ENCODE measurements at places on chromosomes 3 and 15. TPM values are rescaled to one million over a fixed set of nuclear protein-coding genes. Genes with fewer than 3 reads are reported as not detected.

DNA sequence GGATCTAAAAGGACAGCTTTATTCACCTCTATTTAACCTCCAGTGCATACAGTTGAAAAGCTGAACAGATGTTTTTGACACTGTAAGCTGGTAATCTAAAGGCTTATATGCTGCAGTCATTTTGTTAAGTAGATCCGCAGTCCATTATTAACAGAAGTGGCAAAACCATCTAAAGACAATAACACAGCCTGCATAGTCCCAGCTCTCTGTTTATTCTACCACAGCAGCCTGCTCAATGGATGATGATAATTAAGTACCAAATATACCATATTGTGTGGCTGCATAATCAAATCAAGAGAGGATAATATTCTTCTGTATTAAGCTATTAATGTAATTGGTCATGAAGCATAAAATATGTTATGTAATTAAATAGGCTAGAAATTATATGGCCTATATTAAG is 207.1 kb downstream of the MEIS2 start:
- no peak for DNase-seq

GRCh38 chr3:147141516-147142288 is 264.6 kb downstream of the ZIC4 start:
- no peak for DNase-seq

DNA sequence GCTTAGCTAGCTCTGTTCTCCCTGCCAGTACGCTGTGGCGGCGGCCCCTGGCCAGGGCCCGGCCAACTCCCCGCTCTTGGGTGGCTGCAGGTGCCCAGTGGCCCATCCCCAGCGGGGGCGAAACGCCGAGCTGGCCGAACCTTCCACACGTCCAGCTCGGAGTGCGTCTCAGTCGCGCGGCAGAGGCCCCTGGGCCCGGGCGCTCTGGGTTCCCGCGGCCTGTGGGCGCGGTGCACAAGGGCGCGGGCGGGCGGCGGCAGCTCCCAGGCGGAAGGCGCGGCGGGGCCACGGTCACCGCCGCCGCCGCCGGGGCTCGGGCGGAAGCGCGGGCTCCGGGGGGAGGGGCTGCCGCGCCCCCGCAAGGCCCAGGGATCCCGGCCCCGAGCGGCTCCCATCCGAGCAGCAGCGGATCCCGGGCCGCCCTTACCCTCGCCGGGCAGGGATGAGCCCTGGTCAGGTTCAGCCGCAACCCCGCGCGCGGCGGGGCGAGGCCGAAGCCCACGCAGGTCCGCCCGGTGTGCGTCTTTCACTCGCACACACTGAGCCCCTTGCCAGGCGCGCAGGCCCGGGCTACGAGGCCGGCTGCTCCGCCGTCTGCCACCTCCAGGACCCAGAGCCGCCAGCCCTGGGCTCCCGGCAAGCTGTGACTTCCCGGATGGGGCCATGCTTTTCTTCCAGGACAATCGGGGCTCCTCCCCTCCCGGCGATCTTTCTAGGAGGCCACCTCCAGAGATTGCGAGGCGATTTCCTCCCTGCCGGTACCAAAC is 54.2 kb downstream of the CCDC54 start:
- peak; percentile 82 for DNase-seq

DNA sequence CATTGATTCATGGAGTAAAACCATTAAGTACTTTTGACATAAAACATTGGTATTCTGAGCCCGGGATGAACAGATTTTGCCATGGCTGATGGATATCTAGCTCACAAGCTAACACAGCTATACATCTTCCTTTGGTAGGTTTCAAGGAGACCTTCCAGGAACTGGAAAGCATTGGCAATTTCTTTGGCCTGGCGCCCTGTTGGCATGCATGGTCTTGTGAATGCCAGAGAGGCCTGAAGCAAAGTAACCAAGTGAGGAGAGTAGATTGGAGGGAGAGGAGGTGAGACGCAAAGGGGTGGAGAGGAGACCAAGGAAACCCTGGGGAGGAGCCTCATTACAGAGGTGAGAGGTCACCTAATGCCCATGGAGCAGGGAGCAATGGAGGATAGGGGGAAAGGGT is 67.2 kb downstream of the SQOR start:
- DNase-seq = no peak

- DNase-seq = no peak
Observed at GRCh38 chr3:61919371-61919770, 358.0 kb downstream of the PTPRG start.

DNA sequence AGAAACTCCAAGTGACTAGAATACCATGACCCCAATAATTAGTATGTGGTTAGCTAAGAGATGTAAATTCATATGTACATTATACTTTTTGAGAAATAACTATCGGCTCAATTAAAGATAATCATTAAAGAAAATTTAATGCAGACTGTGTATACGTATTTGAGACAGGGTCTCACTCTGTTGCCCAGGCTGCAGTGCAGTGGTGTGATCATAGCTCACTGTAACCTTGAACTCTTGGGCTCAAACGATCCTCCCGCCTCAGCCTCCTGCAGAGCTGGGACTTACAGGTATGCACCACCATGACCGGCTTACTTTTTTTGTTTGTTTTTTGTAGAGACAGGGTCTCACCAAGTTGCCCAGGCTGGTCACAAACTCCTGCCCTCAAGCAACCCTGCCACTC is 8.7 kb upstream of the CSTA start:
- no peak for DNase-seq

GRCh38 chr3:194995922-194996321 is 275.0 kb downstream of the XXYLT1 start:
- no peak for DNase-seq

DNA sequence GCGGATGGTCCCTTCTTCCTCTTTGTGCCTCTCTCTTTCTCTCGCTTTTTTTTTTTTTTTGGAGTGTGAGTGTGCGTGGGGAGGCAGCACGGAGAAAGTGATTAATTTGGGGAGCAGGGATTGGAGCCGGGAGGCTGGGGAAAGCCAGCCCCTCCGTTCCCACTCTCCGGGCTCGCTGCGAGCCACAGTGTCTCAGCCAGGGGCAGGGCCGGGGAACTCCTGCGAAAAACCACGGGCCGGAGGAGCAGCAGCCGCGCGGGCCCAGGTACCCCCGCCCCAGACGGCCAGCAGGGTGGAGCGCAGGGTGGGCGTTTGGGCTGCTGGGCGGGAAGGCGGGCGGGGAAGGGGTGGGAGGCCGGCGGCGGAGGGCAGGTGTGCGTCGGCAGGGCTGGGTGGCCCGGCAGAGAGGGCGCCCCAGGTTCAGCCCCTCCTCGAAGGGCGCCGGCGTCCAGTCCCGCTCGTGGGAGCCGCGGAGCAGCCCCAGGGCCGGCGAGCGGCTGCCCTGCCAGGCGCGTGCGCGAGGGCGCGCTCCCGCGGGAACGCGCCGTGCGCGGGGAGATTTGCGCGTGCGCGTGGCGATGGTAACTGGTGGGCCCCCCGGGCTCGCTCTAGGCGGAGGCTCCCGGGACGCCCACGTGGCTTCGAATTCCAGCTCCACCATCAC is 1.4 kb downstream of the CHL1 start:
- DNase-seq = peak; percentile 38

DNA sequence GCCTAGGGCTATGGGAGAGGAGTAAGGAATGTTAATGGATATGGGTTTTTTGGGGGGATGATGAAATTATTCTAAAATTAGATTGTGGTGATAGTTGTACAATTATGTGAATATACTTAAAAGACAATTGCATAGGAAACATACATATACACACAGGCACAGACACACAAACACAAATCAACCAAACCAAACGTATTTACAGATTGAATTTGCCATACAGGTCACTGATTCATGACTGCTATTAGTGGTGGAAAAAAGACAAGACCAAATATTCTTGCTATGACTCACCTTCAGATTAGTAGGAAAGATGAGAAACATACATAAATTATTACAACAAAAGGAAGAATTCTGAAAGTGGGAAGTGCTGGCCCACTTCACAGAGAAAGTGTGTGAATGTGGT is 85.3 kb downstream of the C3orf38 start:
- DNase-seq = no peak

DNA sequence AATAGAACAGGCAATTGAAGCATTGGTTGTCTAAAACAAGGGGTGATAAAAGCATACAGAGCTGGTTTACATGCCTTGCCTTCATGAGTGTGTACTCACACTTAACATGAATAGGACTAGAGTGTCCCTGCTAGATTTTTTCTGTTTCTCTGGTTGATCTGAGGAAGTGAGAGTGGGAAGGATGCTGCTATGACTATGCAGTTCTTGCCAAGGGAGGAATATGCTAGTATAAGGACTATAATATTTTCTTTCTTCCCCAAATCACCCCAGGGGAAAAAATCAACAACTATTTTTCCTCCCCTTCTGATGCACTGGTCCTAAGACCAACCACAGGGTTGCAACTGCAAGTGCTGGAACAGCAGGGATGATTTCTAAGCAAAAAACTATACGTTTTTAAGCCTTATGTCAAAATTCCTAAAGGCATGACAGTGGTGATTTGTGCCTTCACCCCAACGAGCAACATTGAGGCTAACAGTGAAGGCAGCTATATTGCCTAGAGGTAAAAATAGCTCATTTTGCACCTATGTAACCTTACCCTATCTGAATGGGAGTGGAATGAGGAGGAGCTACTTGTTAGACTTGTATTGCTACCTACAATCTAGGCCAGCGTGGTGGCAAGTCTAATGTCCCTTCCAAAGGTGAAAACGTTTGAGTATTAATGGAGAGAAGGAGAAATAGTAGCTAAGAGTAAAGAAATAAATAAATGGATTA is 33.5 kb upstream of the USP8 start:
- no peak for DNase-seq

GRCh38 chr3:20861454-20861853 is 675.4 kb upstream of the SGO1 start:
- DNase-seq = no peak

GRCh38 chr3:141448606-141449220 is 38.1 kb upstream of the RASA2 start:
- no peak for DNase-seq

- DNase-seq = no peak
Observed at GRCh38 chr15:45387380-45388007, 9.2 kb upstream of the GATM start.

GRCh38 chr3:177569193-177569592 is 371.9 kb upstream of the TBL1XR1 start:
- no peak for DNase-seq

GRCh38 chr3:63400246-63400860 is 122.2 kb downstream of the SYNPR start:
- no peak for DNase-seq

GRCh38 chr3:64276131-64276530 is 50.9 kb upstream of the PRICKLE2 start:
- no peak for DNase-seq

DNA sequence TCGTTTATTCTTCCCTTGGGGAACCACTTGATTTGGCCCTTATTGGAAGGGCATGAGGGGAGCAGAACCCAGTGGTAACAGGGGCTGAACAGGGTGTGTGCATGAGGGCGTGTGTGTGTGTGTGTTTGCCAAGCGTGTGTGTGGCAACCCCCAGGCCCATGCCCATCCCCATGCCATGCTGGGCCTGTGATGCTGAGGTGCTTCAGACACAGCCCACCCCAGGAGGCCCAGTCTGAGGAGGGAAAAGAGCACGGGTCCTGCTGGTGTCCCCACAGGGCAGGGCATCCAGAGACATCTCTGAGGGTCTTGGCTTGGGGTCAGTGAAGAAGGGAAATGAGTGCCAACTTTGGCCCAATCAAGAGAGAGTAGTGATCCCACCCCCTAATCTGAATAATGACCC is 71.6 kb downstream of the RASGRF1 start:
- no peak for DNase-seq

- no peak for DNase-seq
Observed at GRCh38 chr15:40660686-40661085, 34.3 kb upstream of the RAD51 start.

- no peak for DNase-seq
Observed at GRCh38 chr3:28139288-28139687, 102.1 kb upstream of the CMC1 start.

DNA sequence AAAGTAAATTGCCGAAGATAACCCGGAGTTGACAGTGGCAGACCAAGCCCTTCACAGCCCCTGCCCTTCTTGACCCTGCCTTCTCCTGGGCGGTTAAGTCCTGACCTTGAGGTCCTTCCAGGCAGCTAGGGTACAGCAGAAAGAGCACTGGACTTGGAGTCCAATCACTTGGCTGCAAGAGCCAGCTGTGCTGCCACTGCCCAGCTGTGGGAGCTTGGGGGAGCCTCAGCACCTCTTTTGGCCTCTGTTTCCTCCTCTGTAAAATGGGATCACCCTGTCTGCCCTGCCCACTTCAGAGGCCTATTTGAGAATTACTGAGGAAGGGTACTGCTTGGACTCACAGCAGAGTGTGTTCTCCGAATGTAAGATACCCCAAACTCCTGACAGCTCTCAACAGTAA is 66.2 kb upstream of the SMAD6 start:
- DNase-seq = no peak

DNA sequence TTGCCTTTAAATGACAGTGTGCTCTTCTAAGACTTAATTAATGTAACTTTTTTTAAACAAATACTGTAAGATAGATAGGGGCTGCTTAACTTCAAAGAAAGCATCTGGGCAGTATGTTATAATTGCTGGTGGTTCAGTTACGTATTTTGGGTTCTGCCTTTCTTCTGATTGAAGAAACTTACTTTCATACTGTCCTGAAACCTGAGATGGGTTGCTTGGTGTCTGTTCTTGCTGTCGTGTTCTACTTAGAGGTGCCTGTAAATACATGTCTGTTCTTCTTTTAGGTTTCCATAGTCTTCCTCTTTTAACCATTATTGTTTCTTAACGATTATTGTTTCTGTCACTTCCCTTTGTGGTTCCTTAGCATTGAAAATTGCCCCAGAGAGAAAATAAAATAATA is 297.7 kb upstream of the CHRM5 start:
- DNase-seq = no peak

DNA sequence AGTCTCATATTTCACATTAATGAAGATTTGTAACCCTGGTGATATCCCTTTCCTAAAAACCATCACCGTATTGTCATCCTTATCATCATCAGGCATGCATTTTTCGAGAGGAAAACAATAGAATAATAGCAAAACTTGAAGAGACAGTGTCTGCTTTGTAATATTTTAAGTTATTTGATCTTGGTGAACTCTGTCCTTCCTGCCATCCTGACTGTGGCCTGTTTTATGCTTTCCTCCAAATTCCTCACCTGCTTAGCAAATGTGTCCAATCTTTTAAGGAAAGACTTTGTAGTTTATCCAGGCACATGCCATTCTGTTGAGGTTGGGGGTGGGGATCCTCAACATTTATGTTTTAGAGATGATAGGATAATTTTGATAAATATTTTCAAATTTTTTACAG is 306.1 kb upstream of the COL8A1 start:
- no peak for DNase-seq

- DNase-seq = no peak
Observed at GRCh38 chr3:1117843-1118473, 25.1 kb downstream of the CNTN6 start.

DNA sequence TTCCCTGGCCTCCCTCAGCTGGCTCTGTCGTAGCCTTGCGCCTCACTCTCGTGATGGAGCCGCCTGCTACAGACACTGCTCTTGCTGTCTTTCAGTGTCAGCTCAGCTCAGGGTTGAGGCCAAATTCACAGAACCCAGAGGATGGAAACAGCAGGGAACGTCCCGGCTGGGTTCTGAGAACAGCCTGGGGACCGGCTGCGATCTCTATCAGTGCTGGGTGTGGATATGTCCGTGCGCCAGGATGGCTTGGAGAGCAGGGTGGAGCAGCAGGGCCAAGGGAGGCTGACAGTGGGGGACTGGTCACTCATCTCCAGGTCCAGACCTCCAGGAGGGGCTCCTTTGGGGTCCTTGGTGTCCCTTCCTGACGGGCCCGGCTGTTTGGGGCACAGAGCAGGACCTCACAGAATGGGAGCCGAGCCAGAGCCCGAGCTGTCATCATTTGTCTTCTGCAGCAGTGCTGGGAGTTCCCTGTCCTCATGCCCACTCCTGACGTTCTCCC is 18.4 kb downstream of the KLF15 start:
- no peak for DNase-seq

The TLE3 gene
- total RNA-seq = 22.1 TPM

The RASL12 gene
- 5.8 TPM for total RNA-seq

The GABRG3 gene
- total RNA-seq = 1.7 TPM

The CELSR3 gene
- total RNA-seq = 22.3 TPM

The ACTRT3 gene
- total RNA-seq = 0.31 TPM

The FAM107A gene
- total RNA-seq = 0.11 TPM
